ENCODE measurements at places on chromosomes 12 and 14. TPM values are rescaled to one million over a fixed set of nuclear protein-coding genes. Genes with fewer than 3 reads are reported as not detected.

INSM2 gene
- total RNA-seq: not detected

APOF gene
- not detected for total RNA-seq

MUCL1 gene
- total RNA-seq: not detected

GLS2 gene
- total RNA-seq: 0.13 TPM

TRHDE gene
- total RNA-seq: 1.6 TPM

ANG gene
- total RNA-seq: 6.8 TPM

COL2A1 gene
- total RNA-seq: not detected

MYL2 gene
- total RNA-seq: not detected
